NCI-H2081 (cell line): ENCODE measurements at places on chromosomes 1 and 21.
A peak's percentile ranks its signal among the peaks of the same experiment; 100 is the strongest.

DNA sequence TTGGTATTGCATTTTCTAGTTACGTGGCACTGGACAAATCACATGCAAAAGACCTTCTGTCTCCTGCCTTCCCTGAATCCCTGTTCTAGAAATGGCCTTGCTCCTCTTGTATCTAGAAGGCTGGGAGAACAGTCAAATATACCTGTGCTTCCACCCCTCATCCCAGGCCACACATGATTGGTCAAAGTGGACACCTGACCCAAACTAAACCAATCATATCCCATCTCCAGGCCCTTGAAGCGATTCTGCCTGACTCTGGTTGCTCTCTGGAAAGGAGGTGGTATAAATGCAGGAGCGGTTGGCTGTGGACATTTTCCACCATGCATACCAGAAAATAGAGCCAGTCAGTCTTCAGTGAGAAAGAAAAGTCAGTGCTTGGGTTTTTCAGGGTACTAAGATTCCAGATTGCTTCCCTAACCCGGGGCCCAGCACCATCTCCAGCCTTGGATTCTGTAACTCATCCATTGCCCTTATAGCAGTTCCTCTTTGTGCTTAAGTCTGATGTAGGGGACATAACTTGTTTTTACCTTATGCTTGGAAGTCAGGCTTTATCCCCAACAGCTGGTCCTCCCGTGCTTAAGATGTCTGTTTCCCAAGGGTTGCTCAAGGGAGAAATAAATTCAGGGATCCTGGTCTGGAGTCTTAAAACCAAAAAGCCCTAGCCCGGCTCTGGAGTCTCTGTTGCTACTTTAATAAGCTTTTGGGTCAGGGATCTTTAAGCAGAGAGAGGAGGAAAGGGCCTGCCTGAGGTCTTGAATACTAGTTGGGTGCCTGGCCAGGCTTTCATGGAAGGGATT is 7.7 kb upstream of the PHC2 start:
- DNase-seq = no peak

DNA sequence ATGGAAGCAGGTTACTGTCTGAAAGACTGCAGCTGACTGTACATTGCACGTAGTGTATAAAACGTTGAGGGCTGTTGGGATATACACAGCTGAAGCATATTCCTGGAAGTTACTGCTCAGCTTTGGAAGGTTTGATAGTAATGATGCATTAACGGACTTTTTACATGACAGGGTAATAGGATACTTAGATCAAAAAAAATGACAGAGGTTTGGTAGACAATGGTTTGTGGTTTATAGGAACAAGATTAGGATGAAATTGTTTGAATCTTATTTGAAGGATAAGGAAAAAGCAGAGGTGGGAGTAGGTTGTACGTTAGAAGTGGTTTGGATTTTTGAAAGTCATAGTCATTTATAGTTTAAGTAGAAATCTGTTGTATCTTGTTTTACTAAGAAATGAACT is 33.0 kb downstream of the ADGRL2 start:
- no peak for DNase-seq

DNA sequence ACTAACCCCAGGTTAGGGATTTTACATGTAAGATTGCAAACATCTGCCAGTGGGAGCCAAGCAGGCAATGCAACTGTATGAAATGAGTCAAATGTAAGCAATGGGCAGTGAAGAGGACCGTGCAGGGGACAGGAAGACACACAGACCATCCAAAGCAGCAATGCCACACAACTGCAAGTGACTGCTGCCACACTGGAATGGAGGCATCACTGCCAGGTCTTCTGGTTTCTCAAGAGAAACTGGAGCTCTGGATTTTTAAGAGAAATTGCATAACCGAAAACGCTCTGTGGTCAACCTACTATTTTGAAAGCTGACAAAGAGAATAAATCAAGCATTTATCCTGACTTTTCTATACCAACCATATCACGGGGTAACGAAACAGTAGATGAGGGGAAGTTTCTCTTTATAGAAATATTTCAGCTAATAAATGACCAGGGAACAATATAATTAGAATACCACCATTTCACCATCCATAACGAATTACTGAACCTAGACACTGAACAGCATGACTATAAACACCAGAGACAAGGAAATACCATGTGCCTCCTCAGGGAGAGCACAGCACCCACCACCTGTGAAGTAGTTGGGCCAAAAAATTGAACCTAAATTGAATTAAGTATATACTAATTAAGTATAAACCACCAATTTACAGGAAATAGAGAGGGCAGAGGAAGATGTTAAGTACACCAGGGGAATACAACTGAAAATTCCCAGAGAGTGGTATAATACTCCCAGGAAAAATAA is 4.4 kb downstream of the AK2 start:
- DNase-seq = no peak

- peak; percentile 84 for DNase-seq
These were observed 188.0 kb downstream of the RERE start for GRCh38 chr1:8629241-8630091.

GRCh38 chr1:82153272-82153629 is 352.5 kb downstream of the ADGRL2 start:
- no peak for DNase-seq

- DNase-seq = no peak
These were observed 35.7 kb downstream of the PTP4A2 start for GRCh38 chr1:31902510-31902860.

DNA sequence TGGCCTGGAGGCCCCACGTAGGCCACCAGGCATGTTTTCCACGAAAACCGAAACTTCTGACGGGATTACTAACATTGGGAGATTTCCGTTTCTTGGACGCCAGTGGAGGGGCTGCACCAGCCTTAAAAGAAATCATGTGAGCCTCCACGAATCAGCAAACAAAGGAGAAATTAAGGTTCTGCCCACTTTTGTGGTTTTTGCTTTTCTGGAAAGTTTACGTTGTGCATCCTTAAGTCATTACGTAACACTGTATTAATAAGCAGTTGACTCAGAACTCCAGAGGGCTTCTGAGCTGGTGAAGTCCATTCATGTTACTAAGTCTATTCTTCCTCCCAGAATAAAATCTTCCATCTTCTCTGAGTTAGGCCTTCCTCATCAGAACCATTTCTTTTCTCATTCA is 168.5 kb downstream of the PSMG1 start:
- no peak for DNase-seq

GRCh38 chr1:209569455-209570207 is 13.9 kb upstream of the CAMK1G start:
- DNase-seq = peak; percentile 89

DNA sequence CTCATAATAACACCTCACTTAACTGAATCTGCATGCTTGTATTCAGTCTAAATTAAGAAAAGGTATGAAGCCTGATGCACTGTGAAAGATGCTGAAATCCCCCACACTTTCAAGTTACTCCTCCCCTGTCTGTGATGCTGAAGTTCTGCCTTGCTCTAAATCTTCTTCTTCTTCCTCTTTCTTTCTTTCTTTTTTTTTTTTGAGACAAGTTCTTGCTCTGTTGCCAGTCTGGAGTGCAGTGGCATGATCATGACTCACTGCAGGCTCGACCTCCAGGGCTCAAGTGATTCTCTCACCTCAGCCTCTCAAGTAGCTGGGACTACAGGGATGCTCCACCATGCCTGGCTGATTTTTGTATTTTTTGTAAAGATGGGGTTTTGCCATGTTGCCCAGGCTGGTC is 231.0 kb upstream of the B3GALT2 start:
- DNase-seq = no peak

DNA sequence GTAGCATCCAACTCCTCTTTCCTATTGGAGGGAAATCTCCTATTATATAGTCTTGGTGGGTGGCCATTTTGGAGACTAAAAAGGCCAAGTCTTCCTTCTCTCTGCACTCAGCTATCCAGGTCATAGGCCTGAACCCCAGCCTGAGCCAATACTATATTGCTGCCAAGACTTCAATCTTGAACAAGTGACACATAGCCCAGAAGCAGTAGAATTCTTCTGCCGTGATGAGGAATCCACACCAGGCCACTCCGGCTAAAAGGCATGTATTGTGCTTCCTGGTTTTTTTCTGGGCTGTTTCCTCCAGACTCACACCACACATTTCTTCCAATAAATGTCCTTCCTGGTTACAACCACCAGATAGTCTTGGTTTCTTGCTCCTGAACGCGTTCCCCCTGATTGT is 43.0 kb downstream of the ATF3 start:
- DNase-seq = no peak

DNA sequence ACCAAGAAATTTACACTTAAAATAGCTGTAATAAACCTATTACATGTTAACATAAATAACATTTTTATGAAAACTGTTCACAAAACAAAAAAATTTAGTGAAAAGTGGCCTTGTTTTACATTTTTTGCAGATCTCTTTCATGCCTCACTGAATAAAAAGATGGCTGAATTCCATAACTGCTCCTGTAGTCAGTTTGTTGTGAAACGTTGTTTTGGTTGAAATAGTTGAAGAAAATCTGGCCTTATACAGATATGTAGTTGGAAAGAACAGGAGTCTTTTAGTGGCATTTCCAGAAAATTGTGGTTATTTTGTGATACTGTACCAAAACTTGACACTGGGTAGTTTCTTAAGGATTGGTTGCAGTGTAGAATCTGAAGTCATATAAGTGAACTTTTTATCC is 18.1 kb downstream of the ITSN1 start:
- DNase-seq = no peak

DNA sequence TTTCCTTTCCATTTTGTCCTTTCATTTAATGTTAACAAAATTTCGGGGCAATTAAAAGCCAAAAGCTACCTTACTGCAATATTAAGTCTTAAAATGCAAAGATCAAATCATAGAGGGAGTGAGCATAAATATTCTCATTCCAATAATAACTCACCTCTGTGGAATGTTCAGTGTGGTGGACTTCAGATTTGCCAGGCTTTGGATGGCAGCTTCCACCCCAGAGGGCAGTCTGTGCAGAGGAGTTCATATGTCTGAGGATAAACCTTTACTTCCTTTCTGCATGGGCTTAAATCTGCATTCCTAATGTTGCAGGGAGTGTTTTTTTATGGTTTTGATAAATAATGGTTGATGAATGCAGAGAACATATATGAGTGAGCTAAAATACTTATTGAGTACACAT is 16.3 kb downstream of the KIAA0040 start:
- DNase-seq = no peak

DNA sequence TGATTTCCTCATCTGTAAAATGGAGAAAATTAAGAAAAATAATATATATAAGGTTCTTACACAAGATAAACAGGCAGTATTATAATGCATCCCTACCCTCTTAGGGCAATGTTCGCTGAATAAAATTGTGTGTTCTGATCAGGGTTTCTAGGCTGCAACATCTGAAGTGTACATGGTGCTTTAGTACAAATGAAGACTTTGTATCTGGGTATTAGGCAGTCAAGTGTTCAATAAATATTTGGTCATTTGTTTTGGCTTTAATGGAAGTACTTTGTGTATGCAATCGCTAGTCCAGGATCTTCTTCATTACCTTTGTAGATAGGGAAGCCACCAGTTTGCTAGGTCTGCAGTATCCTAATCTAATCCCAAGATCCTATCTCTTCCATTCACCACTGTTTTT is 28.1 kb downstream of the DNASE2B start:
- no peak for DNase-seq

DNA sequence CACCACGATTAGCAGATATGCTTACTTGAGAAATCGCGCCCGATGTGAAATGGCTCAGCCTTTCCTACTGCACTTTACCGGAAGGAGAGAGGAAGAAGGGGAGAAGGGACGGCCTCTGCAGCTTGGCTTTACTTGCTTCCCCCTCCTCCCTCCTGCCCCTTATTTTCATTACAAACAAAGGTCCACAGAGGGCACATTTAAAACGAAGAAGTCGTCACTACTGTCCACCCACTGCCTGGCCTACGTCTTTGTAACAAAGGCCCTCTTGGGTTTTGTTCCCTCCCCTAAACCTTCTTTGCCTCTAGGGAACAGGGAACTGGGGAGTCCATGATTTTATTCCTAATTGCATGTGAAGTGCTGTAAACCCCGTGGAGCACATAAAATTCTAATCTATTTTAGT is 308.5 kb downstream of the LMX1A start:
- no peak for DNase-seq

GRCh38 chr1:245901037-245901436 is 606.0 kb downstream of the SMYD3 start:
- no peak for DNase-seq

GRCh38 chr1:107894605-107895004 is 70.4 kb downstream of the VAV3 start:
- no peak for DNase-seq

DNA sequence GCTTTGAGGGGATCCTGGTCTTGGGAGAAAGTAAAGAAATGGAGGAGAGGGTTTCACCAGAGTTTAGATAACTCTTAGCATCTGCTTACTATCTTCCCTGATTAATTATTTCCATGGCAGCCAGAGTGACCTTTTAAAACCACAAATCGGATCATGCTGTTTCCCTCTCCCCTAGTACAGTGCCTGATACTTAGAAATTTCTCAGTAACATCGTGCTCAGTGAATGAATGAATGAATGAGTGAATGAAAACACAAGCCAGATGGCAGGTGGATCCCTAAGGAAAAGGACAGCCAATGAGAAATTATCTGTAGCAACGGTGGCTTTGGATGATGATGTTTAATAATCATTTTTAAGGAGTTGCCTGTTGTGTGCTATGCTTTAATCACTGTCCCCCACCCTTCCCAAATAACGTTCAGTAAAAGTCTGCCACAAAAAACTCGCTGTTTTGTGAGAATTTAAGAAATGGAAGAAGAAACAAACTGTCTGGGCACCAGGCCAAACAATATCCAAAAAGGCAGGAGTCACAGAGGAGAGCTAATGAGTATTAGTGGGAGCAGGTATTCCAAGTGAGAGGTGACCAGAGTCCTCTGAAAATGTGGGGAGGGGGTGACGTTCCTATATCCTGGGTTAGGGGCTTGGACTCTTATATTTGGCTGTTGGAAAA is 737 bp upstream of the SMAP2 start:
- DNase-seq = no peak

GRCh38 chr1:210222340-210223006 is 10.1 kb upstream of the SERTAD4 start:
- DNase-seq = no peak

- no peak for DNase-seq
These were observed 61.2 kb downstream of the WDR64 start for GRCh38 chr1:241713316-241713715.

GRCh38 chr1:117697220-117697781 is 91.5 kb downstream of the TENT5C start:
- no peak for DNase-seq

GRCh38 chr1:16208270-16208987 is 4.0 kb downstream of the ARHGEF19 start:
- no peak for DNase-seq

- DNase-seq = no peak
These were observed 38.5 kb downstream of the DISC1 start for GRCh38 chr1:231665101-231665500.

DNA sequence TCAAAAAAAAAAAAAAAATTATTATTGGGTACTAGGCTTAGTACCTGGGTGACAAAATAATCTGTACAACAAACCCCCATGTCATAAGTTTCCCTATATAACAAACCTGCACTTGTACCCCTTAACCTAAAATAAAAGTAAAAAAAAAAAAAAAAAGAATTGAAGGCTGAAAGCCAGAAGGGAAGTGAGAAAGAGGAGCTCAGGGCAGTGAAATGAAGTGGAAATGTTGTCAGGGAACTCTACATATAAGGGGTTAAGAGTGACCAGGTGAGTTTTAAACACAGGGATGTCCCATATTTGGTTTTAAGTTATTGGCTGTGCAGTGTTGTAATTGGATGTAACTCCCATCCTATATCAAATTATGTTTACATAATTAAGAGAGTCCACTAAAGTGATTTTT is 85.7 kb upstream of the ABCD3 start:
- DNase-seq = no peak
